ENCODE measurements at places on chromosomes 1 and 21. TPM values are rescaled to one million over a fixed set of nuclear protein-coding genes. Genes with fewer than 3 reads are reported as not detected.

The F11R gene
- total RNA-seq, result 45.1 TPM

The EXTL1 gene
- 4.4 TPM for total RNA-seq

The APOBEC4 gene
- not detected for total RNA-seq

The PADI1 gene
- not detected for total RNA-seq

The RTCA gene
- 33.8 TPM for total RNA-seq

The CDK11B gene
- total RNA-seq, result 23.6 TPM

The MAP10 gene
- total RNA-seq, result 2.5 TPM

The BTBD8 gene
- 6.9 TPM for total RNA-seq

DNA sequence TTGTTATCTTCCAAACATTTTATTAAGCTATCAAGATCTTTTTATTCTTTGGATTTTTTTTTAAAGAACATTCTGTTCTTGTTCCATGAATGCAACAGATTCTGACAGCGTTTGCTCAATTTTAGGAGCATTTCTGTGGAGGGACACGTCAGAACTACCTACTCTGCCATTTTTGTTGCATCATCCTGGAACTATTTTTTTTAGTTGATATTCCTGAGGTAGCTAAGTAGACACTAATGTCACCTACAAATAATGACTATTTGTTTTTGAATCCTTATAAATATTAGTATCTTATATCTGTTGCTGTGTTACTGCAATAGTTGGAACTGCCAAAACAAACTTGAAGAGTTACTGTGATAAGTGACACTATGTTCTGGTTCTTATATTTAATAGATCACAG, 57.2 kb downstream of the DNAI4 start:
- H3K4me1 ChIP-seq, result no peaks in the 10 kb centered on the region
- DNase-seq, result no peak
- no peaks in the 10 kb centered on the region for H3K36me3 ChIP-seq
- H3K4me3 ChIP-seq, result no peak overlapping the region
- H3K27ac ChIP-seq, result no peak overlapping the region

DNA sequence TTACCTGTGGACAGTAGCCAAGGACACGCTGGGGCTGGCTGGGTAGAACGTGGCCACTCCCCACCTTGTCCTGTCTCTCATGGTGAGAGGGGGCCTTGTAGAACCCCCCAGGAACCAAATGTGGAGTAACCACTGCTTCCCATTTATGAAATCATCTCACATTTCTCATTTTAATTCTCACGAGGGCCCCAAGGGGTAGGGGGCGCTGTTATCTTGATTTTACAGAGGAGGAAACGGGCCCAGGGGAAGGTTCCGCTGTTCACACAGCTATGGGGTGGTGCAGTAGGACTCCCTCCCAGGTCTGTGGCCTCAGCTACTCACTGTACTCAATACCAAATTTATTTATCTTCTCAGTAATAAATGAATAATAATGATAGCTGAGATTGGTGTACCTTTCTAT, 5.5 kb downstream of the SMPDL3B start:
- no peaks in the 10 kb centered on the region for H3K4me1 ChIP-seq
- no peak overlapping the region for H3K27ac ChIP-seq
- peaks cover 4% of the 10 kb centered on the region for H3K27me3 ChIP-seq
- DNase-seq, result no peak

DNA sequence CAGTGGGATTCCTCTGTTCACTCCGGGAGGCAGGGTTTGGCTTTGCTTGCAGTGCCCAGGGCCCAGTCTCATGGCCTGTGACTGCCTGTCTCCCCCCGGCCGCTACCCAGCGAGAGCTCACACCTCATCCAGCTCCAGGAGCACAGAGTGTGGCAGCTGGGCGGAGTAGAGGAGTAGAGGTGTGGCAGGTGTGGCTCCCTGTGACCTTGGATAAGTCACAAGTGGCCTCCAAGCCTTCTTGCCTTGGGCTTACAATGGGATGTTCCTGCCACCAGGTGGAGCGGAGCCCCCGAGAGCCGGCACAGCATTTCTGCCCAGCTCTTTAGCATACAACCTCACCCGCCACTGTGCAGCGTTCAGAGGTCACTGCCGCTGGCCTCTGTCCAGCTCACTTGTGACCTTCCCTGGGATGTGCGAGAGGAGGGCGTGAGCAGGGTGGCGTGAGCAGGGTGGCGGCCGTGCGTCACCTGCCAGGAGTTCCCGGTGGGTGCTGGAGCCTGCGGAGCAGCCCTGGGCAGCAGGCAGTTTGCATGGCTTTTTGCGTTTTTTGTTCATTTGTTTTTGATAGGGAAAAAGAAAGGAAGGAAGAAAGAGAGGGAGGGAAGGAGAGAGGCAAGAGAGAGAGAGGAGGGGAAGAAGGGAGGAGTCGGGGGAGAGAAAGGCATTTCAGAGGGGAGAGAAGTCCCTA, 42.4 kb downstream of the CRYAA start:
- peak overlapping the region; percentile 88 for H3K27ac ChIP-seq
- H3K4me1 ChIP-seq, result peaks cover 18% of the 10 kb centered on the region
- DNase-seq, result peak; percentile 71
- H3K36me3 ChIP-seq, result no peaks in the 10 kb centered on the region
- H3K27me3 ChIP-seq, result no peaks in the 10 kb centered on the region

- no peak for DNase-seq
- H3K36me3 ChIP-seq, result no peaks in the 10 kb centered on the region
- no peak overlapping the region for H3K4me3 ChIP-seq
These were observed 238.2 kb upstream of the MAP1LC3C start for GRCh38 chr1:242237051-242237450.

DNA sequence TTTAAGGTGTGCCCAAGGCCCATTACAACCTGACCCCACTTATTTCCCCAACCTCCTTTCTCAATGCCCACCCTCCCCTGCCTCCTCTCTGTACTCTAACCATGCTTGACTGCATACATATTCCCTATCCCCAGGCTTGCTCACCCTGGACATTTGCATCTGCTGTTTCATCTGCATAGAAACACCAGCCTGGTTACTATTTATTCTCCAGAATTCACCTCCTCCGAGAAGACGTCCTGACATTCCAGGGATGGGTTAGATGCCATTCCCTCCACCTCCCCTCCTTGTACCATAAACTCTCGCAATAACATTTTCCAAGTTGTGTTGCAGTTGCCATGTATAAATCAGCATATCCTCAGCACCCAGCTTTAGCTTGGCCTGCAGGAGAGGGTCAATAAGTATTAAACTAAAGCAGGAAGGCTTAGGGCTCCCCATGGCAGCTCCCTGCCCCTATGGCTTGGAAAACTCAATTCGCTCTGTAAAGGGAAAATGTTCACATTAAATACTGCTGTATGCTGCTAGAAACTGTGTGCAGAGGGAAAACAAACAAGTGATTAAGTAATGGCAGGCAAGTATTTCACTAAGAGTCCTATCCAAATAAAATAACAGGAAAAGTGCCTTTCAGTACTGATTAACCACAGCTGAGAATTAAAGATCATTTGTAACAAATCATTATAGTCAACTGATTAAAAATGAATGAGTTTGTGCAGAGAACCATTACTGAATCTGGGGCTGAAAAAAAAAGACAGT, 202.3 kb downstream of the TNR start:
- no peaks in the 10 kb centered on the region for H3K36me3 ChIP-seq
- H3K27ac ChIP-seq, result no peak overlapping the region
- DNase-seq, result no peak
- no peaks in the 10 kb centered on the region for H3K27me3 ChIP-seq

GRCh38 chr1:96804648-96805047, 83.1 kb downstream of the PTBP2 start:
- H3K4me3 ChIP-seq, result no peak overlapping the region
- H3K4me1 ChIP-seq, result no peaks in the 10 kb centered on the region
- DNase-seq, result no peak
- H3K27ac ChIP-seq, result no peak overlapping the region
- no peaks in the 10 kb centered on the region for H3K36me3 ChIP-seq

DNA sequence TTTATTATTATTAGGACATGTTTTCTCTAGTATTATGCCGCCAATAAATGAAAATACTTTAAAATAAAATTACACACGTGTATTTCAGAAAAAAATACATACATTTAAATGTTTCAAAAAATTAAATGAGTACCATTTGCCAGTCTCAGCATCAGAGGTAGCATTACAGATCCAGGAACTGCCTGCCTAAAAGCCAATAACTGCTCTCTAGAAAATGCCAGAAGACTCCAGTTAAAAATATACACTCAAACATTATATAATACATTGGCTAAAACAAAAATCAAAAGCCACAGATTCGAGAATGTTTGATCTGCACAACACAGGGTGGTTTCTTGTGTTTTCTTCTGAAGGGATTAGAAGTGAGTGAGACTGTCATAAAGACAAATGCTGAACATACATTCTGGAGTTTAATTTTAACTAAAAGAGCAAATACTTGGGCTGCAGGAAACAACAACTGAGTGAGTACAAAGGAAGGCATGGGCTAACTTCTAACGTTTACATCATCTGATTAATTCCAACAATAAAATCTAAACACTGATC, 105.5 kb downstream of the RERE start:
- H3K4me3 ChIP-seq, result peak overlapping the region; percentile 3
- no peaks in the 10 kb centered on the region for H3K27me3 ChIP-seq
- H3K4me1 ChIP-seq, result peaks cover 31% of the 10 kb centered on the region

DNA sequence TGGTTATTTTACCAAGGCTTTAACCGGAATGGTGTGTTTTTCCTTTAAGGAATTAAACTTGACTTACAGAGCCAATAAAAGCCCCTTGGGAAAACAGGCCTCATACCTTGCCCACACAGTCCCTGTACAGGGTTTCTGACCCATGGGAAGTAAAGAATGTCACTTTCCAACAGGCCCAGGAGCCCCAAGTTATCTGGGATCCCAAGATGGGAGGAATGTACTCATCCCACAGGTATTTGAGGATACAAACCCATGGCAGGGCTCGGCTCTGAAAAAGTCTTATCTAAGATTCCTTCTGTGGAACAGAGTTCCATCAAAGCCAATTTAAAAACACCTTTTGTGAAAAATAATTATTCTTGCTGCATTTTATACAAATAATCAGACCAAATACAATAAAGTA, 15.3 kb upstream of the COX20 start:
- DNase-seq, result no peak
- no peak overlapping the region for H3K4me3 ChIP-seq
- H3K27me3 ChIP-seq, result no peaks in the 10 kb centered on the region

GRCh38 chr1:156445789-156446263, 54.7 kb downstream of the MEF2D start:
- no peak overlapping the region for H3K27ac ChIP-seq
- H3K36me3 ChIP-seq, result no peaks in the 10 kb centered on the region
- peak; percentile 83 for DNase-seq
- H3K4me3 ChIP-seq, result no peak overlapping the region

DNA sequence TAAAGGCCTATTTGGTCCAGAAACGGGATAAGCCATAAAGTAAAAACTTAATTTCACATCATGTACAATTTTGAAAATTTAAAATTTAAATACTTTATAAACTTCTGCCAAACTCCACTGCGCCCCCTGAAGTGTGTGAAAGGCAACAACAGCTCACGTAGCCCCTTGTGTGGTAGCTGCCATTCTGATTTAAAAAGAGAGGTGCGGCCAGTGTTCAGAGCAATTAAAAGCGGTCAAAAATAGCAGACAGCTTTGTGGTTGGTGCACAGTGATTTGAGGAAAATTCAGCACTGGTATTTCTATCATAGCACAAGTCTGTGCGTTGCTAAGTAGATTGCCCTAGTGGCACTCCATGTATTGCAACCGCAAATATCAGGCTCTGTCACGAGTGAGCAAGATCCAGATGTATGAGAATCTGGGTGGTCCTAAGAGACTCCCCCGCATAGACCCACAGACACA, 122.5 kb downstream of the ATG4C start:
- DNase-seq, result no peak
- H3K4me3 ChIP-seq, result no peak overlapping the region
- no peaks in the 10 kb centered on the region for H3K27me3 ChIP-seq
- no peak overlapping the region for H3K27ac ChIP-seq

DNA sequence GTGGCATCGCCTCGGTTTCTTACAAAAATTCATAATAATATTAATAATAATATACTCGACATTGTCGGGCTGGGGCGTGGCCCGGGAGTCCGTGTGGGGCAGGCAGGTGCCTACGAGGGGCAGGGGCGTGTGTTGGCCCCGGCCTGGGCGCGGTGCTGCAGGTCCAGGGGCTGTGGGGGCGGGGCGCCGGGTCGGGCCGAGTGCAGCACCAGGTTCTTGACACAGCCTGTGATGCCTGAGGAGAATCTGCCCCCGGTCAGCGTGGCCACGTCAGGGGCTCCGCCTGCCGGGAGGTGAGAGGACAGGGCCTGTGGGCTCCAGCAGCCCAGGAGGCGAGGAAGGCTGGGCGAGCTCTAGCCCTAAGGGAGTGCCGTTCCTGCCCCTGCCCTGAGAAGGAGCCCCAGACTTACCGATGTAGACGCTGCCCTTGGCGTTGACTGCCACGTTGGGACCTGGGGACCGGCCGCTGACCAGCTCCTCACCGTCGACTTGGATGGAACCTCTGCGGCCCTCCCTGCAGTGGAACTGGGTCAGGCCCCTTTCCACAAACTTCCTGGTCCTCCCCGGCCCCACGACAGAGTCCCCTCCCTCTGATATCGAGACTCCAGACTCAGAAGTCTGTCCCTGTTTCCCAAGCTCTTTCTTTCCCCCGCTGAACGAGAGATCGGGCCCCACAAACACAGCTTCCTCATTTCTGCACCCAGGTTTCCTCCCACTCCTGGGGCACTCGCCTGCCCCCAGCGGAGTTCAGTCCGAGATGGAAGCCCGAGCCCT, 11.3 kb downstream of the LDLRAD2 start:
- no peaks in the 10 kb centered on the region for H3K27me3 ChIP-seq
- DNase-seq, result no peak
- H3K36me3 ChIP-seq, result peaks cover 56% of the 10 kb centered on the region
- H3K4me1 ChIP-seq, result no peaks in the 10 kb centered on the region

- DNase-seq, result no peak
- H3K27ac ChIP-seq, result no peak overlapping the region
- no peaks in the 10 kb centered on the region for H3K27me3 ChIP-seq
- no peaks in the 10 kb centered on the region for H3K36me3 ChIP-seq
These were observed 224.0 kb downstream of the KAZN start for GRCh38 chr1:14822493-14822892.

DNA sequence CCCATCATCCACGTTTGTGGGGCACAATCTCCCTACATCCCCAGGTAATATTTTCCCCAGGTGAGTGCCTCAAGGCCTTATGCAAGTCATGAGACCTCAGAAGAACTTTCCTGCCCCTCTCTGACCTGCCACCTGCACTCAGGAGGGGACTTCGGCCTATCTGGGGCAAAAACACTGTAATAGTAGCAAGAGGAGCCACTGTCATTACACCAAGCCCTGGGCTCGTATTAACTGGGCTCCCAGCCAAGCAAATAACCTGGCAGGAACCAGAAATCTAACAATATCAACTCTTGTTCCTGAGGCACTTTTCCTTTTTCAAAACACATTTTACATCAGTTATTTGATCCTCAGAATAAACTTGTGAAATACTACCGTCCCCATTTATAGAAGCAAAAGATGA, 30.9 kb downstream of the LAMB3 start:
- H3K27me3 ChIP-seq, result no peaks in the 10 kb centered on the region
- H3K27ac ChIP-seq, result no peak overlapping the region
- peak; percentile 63 for DNase-seq
- peaks cover 27% of the 10 kb centered on the region for H3K4me1 ChIP-seq
- H3K4me3 ChIP-seq, result no peak overlapping the region

GRCh38 chr1:51328926-51329325, 1.4 kb downstream of the TTC39A start:
- peaks cover 20% of the 10 kb centered on the region for H3K4me1 ChIP-seq
- H3K36me3 ChIP-seq, result no peaks in the 10 kb centered on the region
- H3K27me3 ChIP-seq, result no peaks in the 10 kb centered on the region
- no peak overlapping the region for H3K27ac ChIP-seq
- H3K4me3 ChIP-seq, result no peak overlapping the region
- DNase-seq, result no peak

GRCh38 chr1:37438037-37438868, 36.1 kb upstream of the ZC3H12A start:
- H3K36me3 ChIP-seq, result no peaks in the 10 kb centered on the region
- H3K27ac ChIP-seq, result no peak overlapping the region
- H3K4me3 ChIP-seq, result no peak overlapping the region
- no peaks in the 10 kb centered on the region for H3K4me1 ChIP-seq
- no peak for DNase-seq

Measured in adrenal gland (tissue), 19 donors.